ENCODE measurements at places on chromosomes 11 and 22. TPM values are rescaled to one million over a fixed set of nuclear protein-coding genes. Genes with fewer than 3 reads are reported as not detected.

The ME3 gene
- 8.8 TPM for total RNA-seq

The APOL5 gene
- total RNA-seq, result not detected

The IGLL1 gene
- total RNA-seq, result not detected

The MPZL2 gene
- 79.2 TPM for total RNA-seq

The TECTA gene
- total RNA-seq, result under 0.01 TPM

The SNRPD3 gene
- total RNA-seq, result 147 TPM

The TXN2 gene
- 17.9 TPM for total RNA-seq

DNA sequence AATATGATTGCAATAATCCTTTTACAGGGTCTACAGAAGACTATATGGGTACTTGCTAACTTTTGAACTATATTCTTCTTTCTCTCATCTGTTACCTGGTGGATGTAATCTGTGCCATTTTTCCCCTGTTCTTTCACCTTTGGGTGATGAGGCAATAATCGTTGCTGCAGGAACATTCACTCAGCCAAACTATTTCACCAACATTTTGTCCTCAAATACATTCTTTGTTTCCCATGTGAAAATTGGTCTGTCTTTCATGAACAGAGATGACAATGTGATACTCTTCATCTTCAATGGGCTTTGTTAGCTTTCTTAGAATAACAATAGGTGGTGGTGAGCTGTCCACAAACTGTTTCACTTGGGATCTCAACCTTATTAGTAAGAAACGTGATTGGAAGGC lies 52.1 kb upstream of the CAPRIN1 start:
- DNase-seq, result no peak

DNA sequence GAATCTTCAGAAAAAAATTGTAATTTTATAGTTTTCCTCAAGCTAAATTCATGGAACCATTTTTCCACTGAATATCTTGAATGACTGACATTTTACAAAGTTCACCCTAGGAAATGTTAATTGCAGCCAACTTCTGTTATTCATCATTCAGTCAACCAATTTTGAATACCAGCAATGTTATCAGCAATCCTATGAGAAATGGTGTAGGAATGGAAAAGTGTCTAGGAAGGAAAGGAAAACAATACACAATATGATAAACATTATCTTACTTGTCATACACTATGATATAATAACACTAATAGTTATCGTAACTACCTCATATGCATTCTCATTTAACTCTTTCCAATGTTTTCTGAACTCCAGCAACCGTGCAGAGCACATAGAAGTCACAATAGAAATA lies 790.5 kb upstream of the LRRC4C start:
- no peak for DNase-seq

DNA sequence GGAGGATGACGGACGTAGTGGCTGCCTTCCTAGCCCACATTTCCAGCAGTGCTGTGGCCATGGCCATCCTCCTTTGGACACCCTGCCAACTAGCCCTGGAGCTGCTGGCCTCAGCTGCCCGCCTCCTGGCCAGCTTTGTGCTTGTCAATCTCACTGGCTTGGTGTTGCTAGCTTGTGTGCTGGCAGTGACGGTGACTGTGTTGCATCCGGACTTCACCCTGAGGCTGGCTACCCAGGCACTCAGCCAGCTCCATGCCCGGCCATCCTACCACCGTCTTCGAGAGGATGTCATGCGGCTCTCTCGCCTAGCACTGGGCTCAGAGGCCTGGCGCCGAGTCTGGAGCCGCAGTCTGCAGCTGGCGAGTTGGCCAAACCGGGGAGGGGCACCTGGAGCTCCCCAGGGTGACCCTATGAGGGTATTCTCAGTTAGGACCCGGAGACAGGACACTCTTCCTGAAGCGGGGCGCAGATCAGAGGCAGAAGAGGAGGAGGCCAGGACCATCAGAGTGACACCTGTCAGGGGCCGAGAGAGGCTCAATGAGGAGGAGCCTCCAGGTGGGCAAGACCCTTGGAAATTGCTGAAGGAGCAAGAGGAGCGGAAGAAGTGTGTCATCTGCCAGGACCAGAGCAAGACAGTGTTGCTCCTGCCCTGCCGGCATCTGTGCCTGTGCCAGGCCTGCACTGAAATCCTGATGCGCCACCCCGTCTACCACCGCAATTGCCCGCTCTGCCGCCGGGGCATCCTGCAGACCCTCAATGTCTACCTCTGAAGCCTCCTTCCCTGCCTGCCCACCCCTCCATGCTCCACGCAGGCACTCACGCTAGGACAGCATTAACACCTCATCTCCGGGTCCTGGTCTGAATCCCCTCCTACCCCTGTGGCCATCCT lies 1.6 kb downstream of the RNF26 start:
- DNase-seq, result no peak

- DNase-seq, result no peak
These were observed 108.0 kb downstream of the PARVA start for GRCh38 chr11:12485328-12485727.

- DNase-seq, result no peak
These were observed 309.0 kb downstream of the BLID start for GRCh38 chr11:121807051-121807450.

DNA sequence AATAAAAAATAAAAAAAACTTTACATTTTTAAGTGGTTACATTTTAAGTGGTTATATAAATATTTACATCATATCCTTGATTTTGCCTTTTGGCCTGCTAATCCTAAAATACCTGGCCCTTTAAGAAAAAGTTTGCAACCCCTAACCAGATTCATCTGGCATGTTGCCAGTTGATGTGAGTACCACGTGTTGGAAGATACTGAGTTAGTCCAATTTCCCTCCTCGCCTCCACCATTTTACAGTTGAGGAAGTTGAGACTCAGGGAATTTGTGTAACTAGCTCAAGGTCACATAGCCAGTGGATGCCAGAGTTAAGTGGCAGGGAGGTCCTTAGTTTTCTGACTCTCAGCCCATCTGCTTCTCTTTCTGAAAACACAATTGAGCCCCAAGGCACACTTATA lies 5.1 kb downstream of the ELF5 start:
- DNase-seq, result no peak

- peak; percentile 98 for DNase-seq
These were observed 25.0 kb downstream of the MTMR3 start for GRCh38 chr22:29907753-29908515.

DNA sequence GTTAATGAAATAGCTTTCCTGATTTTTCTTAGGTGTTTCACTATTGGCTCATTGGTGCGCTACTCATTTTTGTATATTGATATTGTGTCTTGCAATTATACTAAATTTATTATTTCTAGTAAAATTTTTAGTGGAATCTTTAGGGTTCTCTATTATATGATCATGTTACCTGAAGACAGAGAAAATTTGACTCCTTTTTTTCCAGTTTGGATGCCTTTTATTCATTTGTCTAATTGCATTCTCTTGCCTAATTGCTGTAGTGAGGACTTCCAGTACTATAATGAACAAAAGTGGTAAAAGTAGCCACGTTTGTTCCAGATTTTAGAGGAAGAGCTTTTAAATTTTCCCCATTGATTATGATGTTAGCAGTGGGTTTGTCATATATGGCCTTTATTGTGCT lies 114.0 kb upstream of the SERPIND1 start:
- no peak for DNase-seq

DNA sequence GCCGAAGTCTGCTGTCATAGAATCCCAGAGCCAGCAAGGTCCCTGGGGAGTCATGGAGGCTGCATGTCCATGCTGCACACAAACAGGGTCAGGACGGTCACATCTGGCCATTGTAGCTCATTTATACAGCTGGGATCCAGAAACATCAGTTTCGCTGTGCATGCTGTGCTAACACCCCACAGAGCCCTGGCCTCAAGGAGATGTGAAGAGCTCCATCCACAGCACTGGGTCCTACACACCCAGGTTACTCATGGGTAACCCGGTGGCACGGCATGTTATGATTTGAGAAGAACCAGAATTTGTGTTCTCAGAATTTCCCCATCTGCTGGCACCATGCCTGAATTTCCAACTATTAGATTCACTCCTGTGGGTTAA lies 146.3 kb upstream of the ARHGAP20 start:
- peak; percentile 11 for DNase-seq

DNA sequence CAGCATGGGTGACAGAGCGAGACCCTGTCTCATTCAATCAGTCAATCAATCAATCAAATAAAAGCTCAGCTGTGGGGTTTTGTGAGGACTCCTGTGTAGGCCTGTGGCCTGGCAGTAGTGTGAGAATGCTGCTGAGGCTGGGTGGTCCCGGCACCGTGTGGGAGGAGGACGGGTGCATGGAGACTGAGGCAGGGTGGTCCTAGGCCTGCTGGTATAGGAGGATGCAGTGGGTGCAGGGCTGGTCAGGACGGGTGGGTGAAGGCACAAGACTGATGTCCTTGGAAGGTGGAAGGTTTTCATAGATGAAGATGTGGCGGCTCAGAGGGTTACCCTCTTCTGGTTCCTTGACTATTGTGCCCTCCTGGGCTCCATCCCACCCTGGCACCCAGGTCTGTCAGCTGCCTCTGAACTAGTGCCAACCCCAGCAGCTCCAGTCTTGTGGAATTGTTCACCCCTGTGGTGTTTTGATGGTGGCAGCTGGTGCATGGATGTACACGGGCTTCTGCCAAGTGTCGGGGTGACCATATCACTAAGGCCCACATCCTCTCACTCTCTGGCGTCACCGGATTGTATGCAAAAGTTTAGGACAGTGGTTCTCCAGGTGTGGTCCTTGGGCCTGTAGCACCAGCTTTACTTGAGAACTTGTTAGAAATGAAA lies 23.7 kb downstream of the TANGO2 start:
- no peak for DNase-seq

DNA sequence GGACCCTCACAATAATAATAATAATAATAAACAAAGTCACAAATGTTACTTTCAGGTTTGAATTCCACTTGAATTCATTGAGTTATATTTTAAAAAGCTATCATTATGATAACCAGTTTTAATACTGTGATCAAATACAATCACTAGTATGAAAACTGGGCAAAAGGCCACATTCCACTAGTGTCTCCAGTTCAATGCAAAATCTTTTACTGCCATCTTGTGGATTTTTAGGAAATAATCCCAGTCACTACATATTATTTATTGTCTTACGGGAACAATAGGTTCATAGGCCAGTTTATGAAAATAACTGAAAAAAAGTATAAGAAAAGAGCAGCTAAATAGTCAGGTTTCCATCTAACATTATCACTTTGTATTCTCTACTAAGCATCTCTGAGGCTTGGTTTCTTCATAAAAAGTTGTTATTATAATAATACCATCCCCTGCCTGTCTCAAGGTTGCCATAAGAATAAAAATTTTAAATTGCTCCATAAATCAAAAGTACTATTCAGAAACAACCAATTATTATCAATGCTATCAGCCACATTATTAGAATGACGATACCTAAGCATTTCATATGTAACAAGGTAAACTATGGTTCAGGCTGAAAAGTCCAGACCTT lies 533.9 kb upstream of the CCDC90B start:
- peak; percentile 69 for DNase-seq

GRCh38 chr22:35661464-35661863 lies 13.2 kb downstream of the APOL6 start:
- peak; percentile 43 for DNase-seq

DNA sequence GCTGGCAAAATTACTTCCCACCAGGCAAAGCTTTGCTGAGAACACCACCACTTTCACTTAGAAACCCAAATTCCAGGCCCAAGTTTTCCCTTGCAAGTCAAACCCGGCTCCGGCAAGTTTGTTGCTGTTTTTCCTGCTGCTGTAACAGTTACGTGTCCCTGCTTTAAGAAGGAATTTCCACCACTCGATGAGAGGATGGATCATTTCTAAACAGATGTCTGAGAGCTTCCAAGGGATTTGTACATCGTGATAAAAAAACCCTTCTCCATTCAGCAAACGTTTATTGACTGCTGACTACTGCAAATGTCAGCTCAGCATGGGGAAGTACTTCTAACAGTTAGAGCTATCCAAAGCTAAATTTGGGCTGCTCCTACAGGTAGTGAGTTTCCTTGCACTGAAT lies 19.7 kb downstream of the P2RX3 start:
- DNase-seq, result no peak

DNA sequence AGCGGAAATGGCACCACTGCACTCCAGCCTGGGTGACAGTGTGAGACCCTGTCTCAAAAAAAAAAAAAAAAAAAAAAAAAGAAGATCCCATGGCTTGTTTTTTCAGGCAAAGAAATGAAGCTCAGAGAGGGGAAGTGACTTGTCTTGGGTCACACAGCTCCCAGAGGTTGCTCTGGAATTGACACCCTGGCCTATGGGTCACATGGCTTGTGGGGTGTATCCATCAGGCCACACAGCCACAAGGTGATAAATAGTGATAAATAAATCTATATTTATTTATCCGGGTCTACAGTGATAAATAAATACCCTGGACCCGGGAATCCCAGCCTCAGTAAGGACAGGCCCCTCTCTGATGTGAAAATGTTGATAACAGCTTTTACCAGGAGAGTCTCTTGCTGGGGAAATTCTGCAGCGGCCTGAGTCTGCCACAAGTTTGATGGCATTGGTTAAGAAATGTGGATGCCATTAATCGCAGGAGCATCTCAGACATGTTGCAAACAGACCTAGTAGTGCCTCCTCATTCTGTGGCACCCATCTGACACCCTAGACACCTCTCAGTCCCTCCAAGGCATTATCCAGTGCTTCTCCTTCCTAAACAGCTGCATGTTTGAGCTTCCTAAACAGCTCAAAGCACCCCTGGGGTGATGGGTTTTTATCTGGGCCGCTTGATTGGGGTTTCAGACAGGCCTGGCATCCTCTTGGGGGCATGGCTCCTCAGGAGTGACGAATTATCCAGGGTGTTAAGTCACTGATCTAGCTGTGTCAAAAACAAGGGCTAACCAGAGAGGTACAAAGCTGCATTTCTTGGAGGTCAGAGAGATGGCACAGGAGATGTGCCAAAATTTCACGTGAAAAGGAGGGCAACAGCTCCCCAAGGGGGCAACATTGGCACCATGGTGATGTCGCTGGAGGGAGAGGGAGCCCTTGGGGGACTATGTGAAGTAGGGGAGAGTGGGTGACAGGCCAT lies 1.9 kb upstream of the EMID1 start:
- no peak for DNase-seq

GRCh38 chr11:101584655-101585054 lies 848 bp upstream of the TRPC6 start:
- no peak for DNase-seq

GRCh38 chr22:24501301-24502005 lies 6.3 kb downstream of the UPB1 start:
- DNase-seq, result no peak

Data from bronchial epithelial cell (primary cell).